ENCODE measurements at places on chromosomes 1 and 21.

DNA sequence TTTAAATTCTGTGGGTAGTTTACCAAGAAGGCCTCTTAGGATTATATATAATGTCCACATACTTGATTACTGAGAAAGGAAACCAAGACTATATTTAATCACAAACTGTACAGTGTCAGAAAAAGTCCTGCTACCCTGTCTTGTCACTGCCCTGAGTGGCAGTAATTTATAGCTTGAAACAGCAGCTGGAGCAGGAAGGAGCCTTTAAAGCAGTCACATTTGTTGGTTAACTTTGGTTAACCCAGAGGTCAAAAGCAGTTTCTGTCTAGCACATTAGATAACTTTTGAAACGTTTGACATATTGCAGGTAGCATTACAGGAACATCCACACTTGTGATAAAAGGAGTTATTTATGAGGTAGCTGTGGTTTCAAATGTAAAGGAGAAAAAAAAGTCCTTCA is 161.7 kb downstream of the ROR1 start:
- no peak for DNase-seq

- DNase-seq = no peak
Observed at GRCh38 chr1:222817529-222817928, 2.7 kb downstream of the DISP1 start.

- no peak for DNase-seq
Observed at GRCh38 chr1:194071205-194071604, 884.8 kb upstream of the B3GALT2 start.

DNA sequence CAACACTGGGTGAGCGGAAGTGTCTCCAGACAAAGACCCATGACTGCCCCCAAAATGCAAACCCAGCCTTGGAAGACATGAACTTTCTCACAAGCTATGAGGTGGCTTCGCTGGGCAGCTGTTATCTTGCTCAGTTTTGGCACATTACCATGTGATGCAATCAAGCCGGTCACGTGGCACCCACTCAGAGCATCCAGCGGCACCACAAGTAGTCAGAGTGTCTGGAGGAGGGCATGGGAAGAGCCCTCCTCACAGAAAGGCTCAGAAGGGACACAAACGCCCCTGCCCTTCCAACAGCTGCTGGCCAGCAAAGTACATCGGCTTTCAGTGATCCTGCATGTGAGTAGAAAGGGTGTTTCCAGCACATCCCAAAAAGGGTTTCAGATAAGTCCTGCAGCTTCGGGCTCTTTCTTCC is 145.5 kb upstream of the IRF2BP2 start:
- no peak for DNase-seq

DNA sequence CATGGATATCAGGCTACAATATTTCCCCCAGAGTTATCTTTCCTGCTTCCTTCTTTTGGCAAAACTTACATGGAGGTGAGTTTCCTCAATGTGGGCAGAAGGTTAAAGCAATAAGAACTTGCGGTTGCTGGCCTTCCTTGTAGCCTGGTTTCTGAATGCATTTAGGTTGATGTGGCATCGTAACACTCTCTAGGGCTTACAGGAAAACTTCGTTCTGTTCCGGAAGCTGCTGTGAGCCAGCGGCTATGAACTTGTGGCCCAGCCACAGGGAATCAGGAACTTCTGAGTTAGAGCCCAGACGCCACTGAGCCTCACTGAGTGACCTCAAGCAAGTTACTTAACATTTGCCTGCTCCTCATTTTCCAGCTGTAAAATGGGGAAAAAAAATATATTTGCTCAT is 623.4 kb upstream of the ADAMTS5 start:
- no peak for DNase-seq

- DNase-seq = peak; percentile 4
Observed at GRCh38 chr1:24903011-24903461, 27.0 kb downstream of the RUNX3 start.

- no peak for DNase-seq
Observed at GRCh38 chr1:202270871-202271326, 70.8 kb downstream of the UBE2T start.

- no peak for DNase-seq
Observed at GRCh38 chr1:31222176-31222575, 17.5 kb downstream of the NKAIN1 start.

GRCh38 chr1:97174039-97174704 is 452.6 kb downstream of the PTBP2 start:
- DNase-seq = no peak

GRCh38 chr21:14383596-14384180 is 742 bp upstream of the HSPA13 start:
- DNase-seq = no peak

GRCh38 chr1:70754701-70755100 is 292.9 kb downstream of the PTGER3 start:
- no peak for DNase-seq

DNA sequence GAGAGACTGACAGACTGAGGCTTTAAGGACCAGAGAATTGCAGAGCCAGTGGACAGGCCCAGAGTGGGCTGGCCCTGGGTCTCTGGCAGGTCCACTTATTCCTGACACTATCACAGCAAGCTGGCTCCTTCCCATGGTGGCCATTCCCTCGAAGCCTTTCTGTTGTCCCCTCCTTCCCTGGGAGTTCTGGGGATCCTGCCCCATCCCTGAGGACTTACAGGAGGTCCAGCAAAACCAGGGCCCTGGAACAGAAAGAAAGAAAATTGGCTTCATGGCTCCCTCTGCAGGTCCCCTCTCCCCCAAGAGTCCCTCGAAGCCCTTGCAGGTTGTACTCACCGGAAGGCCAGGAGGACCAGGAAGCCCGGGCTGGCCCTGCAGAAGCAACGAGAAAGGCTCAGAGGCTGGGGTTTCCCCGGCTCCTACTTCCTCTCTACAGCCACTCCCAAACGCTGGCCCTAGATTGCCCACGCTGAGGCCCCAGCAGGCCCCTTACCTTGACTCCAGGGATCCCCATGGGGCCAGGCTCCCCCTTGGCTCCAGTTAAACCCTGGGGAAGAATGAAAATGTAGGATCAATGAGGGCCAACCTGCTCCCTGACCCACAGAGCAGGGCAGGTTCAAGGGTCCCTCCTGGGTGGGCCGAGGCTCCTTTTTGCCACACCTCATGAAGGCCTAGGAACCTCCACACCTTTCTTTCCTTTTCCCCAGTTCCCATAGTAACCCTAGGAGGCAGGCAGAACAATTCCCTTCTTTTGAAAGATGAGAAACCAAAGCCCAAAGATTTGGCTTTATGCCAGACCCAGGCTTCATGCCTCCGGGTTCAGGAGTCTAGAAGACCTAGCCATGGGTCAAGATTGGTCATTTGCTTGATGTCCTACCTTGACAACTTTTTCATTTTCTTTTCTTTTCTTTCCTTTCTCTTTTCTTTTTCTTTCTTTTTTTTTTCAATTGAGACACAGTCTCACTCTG is 4.6 kb downstream of the COL9A2 start:
- peak; percentile 53 for DNase-seq

DNA sequence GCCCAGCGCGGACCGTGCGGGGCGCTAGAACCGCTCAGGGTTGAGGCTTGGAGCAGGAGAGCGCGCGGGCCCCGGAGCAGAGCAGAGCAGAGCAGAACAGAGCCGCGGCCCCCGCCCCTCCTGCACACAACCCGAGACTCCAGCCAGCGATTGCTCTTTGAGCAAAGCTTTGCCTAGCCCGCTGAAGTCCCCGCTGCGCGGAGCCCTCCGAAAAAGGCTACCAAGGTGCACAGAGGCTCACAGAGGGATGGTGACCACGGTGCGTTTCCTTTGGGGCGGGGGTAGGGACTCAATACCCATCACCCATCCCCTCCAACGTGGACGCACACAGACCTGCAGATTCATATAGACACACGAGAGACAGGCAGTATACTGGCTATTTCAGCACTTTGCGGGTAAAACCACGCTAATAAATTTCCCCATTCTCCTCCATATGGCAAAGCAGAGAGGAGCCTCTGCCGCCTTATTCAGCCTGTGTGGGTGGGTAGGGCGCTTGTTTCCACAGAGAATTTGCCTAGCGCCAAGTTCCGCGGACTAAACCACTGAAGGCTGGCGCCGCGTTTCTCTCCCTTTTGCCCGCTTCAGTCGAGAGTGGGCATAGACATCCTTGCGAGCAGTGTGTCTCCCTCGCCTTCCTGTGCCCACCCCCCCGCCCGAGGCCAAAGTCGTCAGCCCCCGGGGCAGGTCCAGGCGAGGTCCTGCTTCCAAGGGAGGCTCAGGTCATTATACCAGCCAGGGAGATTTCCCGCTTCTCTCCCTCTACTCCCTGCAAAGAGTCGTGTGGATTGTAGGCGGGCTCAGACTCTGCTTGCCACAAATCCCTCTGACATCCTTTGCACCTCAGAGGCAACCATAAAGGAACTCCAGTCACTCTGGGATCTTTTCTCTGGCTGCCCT is 8.5 kb downstream of the HLX start:
- no peak for DNase-seq

GRCh38 chr1:36175137-36176095 is 19.5 kb downstream of the MAP7D1 start:
- no peak for DNase-seq

DNA sequence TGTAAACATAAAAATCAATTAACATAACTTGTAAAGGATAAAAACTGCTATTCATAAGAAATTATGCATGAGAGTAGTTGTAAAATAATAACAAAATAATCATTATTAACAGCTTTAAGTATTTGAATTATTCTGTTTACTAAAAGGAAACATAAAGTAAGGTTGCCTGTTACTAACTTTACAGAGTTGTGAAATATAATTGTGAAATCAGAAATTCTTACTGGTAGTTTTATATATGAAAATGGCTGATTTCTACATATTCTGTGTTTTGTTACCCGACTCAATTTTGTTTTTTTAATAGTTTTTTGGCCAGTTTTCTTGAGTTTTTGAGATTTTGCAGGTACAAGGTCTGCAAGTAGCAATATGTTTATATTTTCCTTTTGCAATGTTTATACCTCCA is 27.8 kb downstream of the FNBP1L start:
- no peak for DNase-seq

DNA sequence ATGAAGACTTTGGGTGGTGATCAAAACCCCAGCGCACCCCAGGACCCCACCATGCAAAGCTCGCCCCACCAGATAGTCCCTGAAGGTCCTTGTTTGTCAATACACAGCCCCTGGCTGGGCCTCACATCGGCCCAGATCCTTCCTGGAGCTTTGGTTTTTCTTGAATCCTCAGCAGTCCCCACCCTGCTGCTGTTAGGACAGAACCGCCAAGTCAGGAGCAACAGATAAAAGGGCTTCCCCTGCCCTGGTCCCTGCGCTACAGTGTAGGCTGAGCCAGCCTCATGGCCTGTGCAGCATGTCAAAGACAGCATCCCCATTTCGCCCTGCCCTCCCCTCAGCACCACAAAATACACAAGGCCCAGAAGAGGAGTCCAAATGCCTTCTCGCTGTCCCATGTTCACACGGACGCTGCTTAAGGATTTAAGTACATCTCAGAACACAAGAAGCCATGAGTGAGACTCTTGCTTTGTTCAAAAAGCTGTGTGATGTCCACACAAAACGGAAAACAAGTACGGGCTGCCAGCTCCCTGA is 65.7 kb downstream of the PSMG1 start:
- DNase-seq = no peak

GRCh38 chr21:41877901-41878830 is 978 bp downstream of the PRDM15 start:
- peak; percentile 48 for DNase-seq

DNA sequence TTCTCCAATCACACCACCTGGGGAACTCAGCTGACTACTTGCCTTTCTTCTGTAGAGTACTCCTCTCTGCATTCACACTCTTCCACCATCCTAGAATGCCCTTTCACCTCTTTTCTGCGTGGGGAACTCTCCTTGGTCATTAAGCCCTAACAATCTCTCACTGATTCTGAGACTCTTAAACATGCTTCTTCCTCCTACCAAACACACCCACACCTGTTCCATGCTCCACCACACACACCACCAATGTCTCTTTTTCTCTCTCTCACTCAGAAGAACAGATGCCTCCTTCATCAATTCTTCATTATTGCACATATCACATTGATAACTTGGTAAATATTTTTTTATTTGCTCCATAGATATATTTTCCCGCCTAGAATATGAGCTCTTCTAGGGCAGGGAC is 53.6 kb downstream of the WARS2 start:
- DNase-seq = no peak

DNA sequence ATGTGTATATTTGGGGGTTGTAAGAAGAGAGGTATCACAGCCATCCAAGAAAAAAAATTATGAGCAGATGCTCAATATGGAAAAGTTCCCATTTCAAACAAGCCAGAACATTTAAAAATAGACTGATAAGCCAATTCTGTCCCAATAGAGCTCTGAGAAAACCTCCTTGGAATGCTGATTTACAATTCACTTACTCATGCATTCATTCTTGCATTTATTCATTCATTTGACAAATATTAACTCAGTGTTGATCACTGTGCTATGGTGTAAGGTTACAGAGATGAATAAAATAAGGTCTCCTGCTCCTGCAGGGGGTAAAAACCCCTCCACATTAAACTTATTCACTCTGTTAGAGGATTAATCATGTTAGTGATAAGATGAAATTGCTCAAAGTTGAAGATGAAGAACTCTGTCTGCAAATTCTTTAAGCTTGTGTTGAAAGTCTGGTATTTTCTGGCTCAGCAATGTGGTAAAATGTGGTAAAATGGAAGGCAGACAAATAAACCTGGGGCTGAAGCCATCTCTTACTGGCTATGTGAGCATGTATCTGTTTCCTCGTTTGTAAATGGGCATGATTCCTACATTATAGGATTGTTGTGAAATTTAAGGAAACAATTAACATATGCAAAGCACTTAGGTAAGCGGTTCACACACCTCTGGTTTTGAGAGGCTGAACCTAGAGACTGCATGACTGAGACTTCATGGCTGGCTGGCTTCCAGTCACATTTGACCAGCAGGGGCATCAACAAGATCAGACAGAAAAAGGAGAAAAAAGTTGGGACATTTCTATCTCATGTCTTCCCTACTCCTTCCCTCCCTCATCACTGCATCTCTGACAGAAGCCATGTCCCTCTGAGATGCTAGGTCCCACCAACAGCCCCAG is 45.0 kb upstream of the DAB1 start:
- DNase-seq = no peak

- DNase-seq = peak; percentile 80
Observed at GRCh38 chr1:155085504-155086127, 7.0 kb downstream of the EFNA3 start.

DNA sequence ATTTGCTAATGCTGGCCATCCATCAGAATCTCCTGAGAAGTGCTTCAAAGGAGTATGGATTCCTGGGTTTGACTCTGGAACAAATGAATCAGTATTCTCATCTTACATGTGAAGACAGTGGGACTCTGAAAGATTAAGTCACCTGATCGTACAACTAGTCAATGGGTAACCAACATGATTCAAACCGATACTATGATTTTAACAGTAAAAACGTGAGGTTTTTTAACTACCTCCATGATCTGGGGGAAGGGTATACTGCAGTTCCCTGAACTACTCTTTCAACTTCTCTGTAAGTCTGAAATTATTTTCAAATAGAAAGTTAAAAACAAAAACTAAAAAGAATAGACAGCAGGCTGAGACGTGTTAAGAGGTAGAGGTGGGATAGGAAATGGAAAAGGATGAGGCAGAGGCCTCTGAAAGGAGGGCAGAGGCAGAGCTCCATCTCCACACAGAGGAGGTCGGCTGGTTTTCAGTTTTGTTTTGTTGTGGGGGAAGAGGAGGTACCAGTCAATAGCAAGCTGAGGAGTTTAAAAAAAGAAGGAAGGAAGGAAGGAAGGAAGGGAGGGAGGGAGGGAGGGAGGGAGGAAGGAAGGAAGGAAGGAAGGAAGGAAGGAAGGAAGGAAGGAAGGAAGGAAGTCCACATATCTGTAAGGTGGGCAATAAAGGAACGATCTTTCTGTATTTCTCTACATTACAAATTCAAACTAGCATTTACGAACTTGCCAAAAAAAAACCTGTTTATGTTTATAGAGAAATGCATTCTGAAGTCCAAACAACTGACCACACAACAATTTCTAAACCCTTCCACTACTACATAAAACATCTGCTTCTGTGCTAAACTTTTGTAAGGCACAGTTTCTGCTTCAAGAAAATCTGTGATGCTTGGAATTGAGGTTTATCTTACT is 213.1 kb downstream of the RERE start:
- DNase-seq = peak; percentile 42
